GM12892 (cell line): ENCODE measurements at places on chromosomes 3 and 15.

- no peak for DNase-seq
Observed at GRCh38 chr15:20271647-20272046, 270.0 kb downstream of the GOLGA6L6 start.

GRCh38 chr3:364287-364686 is 167.7 kb downstream of the CHL1 start:
- no peak for DNase-seq

GRCh38 chr15:85415783-85416182 is 35.4 kb downstream of the AKAP13 start:
- no peak for DNase-seq

DNA sequence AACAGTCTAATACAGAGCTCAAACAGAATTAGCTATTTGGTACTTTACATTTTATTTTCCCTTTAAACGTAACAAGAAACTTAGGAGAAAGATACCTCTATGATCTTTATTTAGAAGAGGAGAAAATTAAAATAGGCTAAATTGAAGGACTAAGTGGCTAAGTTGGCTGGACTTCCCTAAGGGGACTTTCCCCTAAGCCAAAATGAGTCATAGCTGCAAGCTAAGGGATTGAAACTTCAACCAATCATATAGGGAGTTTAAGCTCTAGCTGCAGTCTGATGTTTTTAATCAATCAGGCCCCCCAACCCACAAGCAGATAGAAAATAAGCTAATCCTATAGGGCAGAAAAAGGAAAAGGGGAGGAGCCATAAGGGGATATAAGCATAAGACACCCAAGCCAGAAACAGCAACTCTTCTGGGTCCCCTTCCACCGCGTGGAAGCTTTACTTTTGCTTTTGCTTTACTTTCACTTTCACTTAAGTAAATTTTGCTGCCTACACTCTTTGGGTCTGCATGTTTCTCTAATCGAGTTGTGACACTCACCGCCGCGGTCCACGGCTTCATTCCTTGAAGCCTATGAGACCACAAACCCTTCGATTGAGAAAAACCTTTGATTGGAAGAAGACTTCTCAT is 1108.5 kb upstream of the EPHA6 start:
- no peak for DNase-seq

- no peak for DNase-seq
Observed at GRCh38 chr15:66580643-66581042, 14.8 kb upstream of the LCTL start.

- no peak for DNase-seq
Observed at GRCh38 chr3:151611419-151611818, 122.3 kb upstream of the AADACL2 start.

DNA sequence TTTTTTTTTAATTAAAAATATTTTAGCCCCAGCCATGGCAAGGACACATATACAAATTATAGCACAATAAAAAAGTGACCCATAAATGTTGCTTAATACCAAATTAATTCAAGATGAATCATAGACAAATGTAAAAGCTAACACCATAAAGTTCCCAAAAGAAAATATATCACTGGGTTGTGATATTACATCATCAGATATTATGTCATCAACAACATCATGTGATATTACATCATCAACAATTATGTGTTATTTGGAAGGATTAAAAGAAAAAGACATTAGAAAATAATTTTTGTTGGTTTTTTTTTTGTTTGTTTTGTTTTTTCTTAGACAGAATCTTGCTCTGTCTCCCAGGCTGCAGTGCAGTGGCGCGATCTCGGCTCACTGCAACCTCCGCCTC is 34.5 kb upstream of the ABHD10 start:
- no peak for DNase-seq

DNA sequence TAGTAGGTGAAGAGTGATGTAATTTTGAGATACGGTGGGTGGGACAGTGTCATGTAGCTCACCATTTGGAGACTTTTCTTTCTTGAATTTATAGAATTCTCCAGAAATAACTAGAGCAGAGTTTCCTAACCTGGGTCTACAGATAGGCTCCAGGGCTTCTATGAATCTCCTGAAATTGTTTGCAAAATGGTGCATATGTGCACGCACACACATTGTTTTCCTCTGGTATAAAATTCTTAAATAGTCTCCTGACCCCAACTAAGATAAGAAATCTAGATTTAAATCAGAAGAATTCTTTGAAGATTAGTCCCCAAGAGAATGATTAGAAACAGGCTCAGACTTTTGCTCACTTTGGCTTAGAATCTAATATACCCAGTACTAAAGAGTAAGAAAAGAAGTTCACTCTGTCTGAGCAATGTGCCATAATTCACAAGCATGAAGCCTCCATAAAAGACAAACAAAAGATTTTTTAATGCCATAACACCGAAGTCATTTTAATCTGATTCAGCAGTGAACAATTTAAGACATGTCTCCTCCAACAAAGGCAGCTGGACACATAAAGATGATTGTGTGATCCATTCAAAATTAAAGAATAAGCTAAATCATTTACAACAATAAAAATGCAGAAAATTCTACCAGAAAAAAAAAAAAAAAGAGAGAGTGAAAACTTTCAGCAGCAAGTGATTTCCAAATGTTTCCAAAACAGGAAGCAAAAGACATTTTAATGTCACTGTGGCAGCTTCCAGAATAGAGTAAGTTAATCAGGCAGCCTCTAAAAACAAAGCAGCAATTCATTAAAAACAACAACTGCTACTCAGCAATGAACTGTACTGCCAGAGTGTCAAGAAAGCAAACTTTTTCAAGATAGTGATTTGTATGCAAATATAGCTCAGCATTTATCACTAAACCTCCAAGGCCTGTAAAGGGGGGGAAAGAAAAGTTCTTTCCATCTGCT is 975.5 kb upstream of the CFAP20DC start:
- DNase-seq, result no peak
